Fibroblast of villous mesenchyme (primary cell): ENCODE measurements at places on chromosomes 3 and 15. TPM values are rescaled to one million over a fixed set of nuclear protein-coding genes. Genes with fewer than 3 reads are reported as not detected.

The GPR171 gene
- total RNA-seq: not detected in 2 replicates

The ANKRD63 gene
- not detected in 2 replicates for total RNA-seq

The CASR gene
- total RNA-seq: not detected in 2 replicates

The BTLA gene
- total RNA-seq: not detected in 2 replicates
